Activated naive CD8-positive, alpha-beta T cell treated with anti-CD3 and anti-CD28 coated beads, Interleukin-2, amount 10 ng/mL, durations not matched to agents 7 days and 5 days (primary cell): ENCODE measurements at places on chromosomes 13 and 19. TPM values are rescaled to one million over a fixed set of nuclear protein-coding genes. Genes with fewer than 3 reads are reported as not detected.

The ZNF132 gene
- 7.3 TPM for total RNA-seq

The ATP4A gene
- not detected for total RNA-seq

The CALR3 gene
- total RNA-seq: not detected

The KLK2 gene
- total RNA-seq: not detected

The ZNF730 gene
- 1.6 TPM for total RNA-seq

The GPR42 gene
- not detected for total RNA-seq

The CYP4F8 gene
- not detected for total RNA-seq

The SELENOV gene
- total RNA-seq: not detected

The ZNF554 gene
- total RNA-seq: 3.6 TPM

The ANKLE1 gene
- total RNA-seq: 5.8 TPM

GRCh38 chr19:18523841-18524240 is 2.0 kb upstream of the ELL start:
- peaks cover 5% of the 10 kb centered on the region for H3K4me1 ChIP-seq
- H3K4me3 ChIP-seq: no peak overlapping the region
- no peak for DNase-seq
- peak overlapping the region; percentile 54 for H3K27ac ChIP-seq
- no peaks in the 10 kb centered on the region for H3K36me3 ChIP-seq
- H3K27me3 ChIP-seq: no peaks in the 10 kb centered on the region

- no peaks in the 10 kb centered on the region for H3K27me3 ChIP-seq
- H3K36me3 ChIP-seq: peaks cover 10% of the 10 kb centered on the region
- DNase-seq: no peak
- no peak overlapping the region for H3K27ac ChIP-seq
Observed at GRCh38 chr13:95212983-95213850, 88.0 kb downstream of the ABCC4 start.

GRCh38 chr13:39406688-39407087 is 196.3 kb downstream of the LHFPL6 start:
- H3K4me1 ChIP-seq: no peaks in the 10 kb centered on the region
- H3K27ac ChIP-seq: no peak overlapping the region
- H3K36me3 ChIP-seq: no peaks in the 10 kb centered on the region
- no peak for DNase-seq

- DNase-seq: no peak
- H3K4me1 ChIP-seq: no peaks in the 10 kb centered on the region
- no peak overlapping the region for H3K27ac ChIP-seq
- no peak overlapping the region for H3K4me3 ChIP-seq
Observed at GRCh38 chr19:30649934-30650614, 277.9 kb downstream of the ZNF536 start.

DNA sequence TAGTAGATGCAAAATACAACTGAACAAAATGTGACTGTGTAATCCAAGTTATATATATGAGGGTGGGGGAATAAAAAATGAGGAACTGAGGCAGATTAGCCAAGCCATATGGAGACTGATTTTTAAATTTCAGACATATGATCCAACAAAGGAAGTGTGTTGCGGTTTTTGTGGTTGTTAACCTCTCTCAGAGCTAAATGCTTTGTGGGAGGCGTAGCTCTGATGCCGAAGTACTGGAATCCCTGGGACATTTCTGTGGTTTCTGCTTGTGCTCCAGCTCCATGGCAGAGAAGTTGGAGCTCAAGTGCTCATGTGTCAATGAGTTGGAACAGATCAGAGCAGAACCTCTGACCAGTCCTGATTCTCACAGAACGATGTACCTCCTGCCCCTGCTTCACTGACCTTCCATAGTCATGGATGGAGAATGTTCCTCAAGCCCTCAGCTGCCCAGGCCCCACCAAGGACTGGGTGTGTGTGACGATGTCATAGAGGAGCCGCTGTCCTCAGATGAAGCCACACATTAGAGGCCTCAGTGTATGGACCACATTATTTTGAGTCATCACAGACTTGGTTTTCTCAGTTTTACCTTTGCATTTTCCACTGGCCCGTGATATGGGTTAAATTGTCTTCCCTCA is 107.6 kb downstream of the SOX1 start:
- H3K27ac ChIP-seq: no peak overlapping the region
- H3K27me3 ChIP-seq: no peaks in the 10 kb centered on the region
- DNase-seq: no peak
- H3K4me1 ChIP-seq: no peaks in the 10 kb centered on the region
- no peak overlapping the region for H3K4me3 ChIP-seq

GRCh38 chr13:110216398-110217041 is 90.4 kb downstream of the COL4A1 start:
- H3K27ac ChIP-seq: no peak overlapping the region
- DNase-seq: no peak
- no peak overlapping the region for H3K4me3 ChIP-seq
- H3K27me3 ChIP-seq: peaks cover 21% of the 10 kb centered on the region

DNA sequence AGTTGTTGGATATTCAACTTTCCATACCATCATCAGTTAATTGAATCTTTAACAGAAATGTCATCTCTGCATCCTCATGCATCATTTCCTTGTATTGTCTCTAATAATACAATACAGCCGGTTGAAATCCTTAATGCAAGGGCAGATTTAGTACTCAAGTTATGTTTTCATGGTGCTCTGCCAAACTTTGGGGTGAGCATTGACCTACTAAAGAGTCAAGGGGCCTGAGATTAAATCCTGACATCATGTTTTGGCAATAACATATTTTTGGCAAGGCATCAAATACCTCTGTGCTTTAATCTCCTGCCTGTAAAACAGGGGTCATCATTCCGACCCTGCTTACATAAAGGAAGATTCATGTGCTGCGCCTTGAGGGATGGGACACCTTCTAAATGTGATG is 42.7 kb upstream of the ABCC4 start:
- H3K27ac ChIP-seq: no peak overlapping the region
- no peaks in the 10 kb centered on the region for H3K36me3 ChIP-seq
- H3K27me3 ChIP-seq: no peaks in the 10 kb centered on the region
- H3K4me3 ChIP-seq: no peak overlapping the region
- no peak for DNase-seq

- H3K27ac ChIP-seq: no peak overlapping the region
- DNase-seq: no peak
- peaks cover 2% of the 10 kb centered on the region for H3K36me3 ChIP-seq
- H3K4me1 ChIP-seq: peaks cover 12% of the 10 kb centered on the region
Observed at GRCh38 chr13:73833325-73834070, 300.7 kb downstream of the KLF12 start.

GRCh38 chr19:10288662-10289166 is 1.0 kb upstream of the ICAM5 start:
- H3K4me3 ChIP-seq: peak overlapping the region; percentile 77
- peaks cover 21% of the 10 kb centered on the region for H3K36me3 ChIP-seq
- H3K27ac ChIP-seq: peak overlapping the region; percentile 62
- no peak for DNase-seq
- H3K27me3 ChIP-seq: peaks cover 57% of the 10 kb centered on the region

GRCh38 chr13:20989656-20990321 is 71.6 kb downstream of the LATS2 start:
- no peak overlapping the region for H3K27ac ChIP-seq
- no peaks in the 10 kb centered on the region for H3K36me3 ChIP-seq
- no peak overlapping the region for H3K4me3 ChIP-seq
- DNase-seq: no peak
- no peaks in the 10 kb centered on the region for H3K27me3 ChIP-seq

GRCh38 chr13:26727633-26728032 is 33.0 kb downstream of the GPR12 start:
- H3K27ac ChIP-seq: no peak overlapping the region
- H3K4me1 ChIP-seq: no peaks in the 10 kb centered on the region
- H3K4me3 ChIP-seq: no peak overlapping the region
- no peak for DNase-seq

- no peak overlapping the region for H3K27ac ChIP-seq
- H3K4me3 ChIP-seq: no peak overlapping the region
- H3K36me3 ChIP-seq: no peaks in the 10 kb centered on the region
- no peaks in the 10 kb centered on the region for H3K4me1 ChIP-seq
Observed at GRCh38 chr13:85500696-85501256, 298.4 kb downstream of the SLITRK6 start.

DNA sequence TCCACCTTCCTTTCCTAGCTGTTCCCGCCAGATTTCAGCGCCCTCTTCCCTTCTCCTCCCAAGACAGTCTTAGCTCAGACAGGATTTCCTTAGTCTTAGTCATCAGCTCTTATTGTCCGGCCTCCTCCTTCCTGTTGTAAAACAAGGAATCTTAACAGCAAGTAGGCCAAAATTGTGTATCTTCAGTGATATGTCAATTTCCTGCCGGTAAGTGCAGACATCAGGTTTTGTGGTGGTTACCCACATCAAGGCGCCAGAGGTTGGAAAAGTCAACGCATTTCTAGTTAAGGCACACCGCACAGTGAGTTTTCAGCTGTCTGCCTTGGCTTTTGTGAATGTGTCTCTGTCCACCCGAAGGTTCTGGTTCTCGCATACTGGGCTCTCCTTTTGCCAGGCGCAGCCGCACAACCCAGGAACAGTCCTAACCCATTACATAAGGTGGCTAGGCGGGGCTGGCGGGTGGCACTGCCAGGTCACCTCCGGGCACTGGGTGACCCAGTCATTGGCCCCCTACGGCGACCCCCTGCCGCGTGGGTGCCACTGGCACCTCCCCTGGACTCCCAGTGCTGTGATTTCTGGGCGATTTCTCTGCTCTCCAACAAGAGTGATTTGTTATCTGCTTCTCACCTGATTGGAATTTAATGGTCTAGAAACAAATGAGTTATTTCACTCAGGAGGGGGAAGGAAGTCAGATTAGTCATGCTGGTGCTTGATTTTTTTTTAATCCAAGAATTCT is 12.9 kb downstream of the COL4A2 start:
- no peaks in the 10 kb centered on the region for H3K36me3 ChIP-seq
- peaks cover 35% of the 10 kb centered on the region for H3K27me3 ChIP-seq
- H3K27ac ChIP-seq: no peak overlapping the region
- H3K4me1 ChIP-seq: peaks cover 5% of the 10 kb centered on the region
- no peak for DNase-seq

DNA sequence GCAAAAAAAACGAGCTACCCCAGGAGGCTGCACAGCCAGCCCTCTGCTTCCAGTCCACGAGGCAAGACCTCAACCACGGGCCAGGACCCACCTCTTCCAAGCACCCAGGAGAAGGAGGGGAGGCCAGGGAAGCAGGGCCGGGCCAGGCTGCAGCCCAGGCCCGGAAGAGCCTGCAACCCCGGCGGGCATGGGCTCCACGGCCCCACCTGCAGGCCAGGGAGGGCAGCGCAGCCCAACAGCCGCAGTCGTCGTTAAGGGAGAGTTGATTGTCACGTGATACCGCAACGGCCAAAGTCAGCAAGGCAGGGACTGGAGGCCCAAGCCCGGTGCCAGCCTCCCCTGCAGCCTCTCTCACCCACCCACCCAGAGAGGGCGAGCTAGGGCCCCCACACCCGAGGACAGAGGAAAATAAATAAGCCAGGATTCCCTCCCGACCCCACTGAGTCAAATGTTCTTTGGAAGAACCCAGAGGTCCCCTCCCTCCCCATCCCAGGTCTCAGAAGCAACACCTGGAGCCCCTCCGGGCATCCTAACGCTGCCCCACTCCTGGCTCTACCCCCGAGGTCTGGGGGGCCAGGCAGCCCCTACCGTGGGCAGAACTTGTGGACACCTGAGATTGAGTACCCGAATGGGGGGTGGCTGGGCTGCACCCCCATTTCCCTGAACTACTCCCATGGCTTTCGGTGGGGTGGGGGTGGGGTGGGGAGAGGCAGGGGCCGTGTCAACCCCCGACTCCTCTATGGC is 5.2 kb upstream of the REXO1 start:
- peak overlapping the region; percentile 96 for H3K27ac ChIP-seq
- peak; percentile 95 for DNase-seq
- peak overlapping the region; percentile 72 for H3K4me3 ChIP-seq
- H3K4me1 ChIP-seq: peaks cover 28% of the 10 kb centered on the region
- H3K27me3 ChIP-seq: no peaks in the 10 kb centered on the region
- H3K36me3 ChIP-seq: no peaks in the 10 kb centered on the region

DNA sequence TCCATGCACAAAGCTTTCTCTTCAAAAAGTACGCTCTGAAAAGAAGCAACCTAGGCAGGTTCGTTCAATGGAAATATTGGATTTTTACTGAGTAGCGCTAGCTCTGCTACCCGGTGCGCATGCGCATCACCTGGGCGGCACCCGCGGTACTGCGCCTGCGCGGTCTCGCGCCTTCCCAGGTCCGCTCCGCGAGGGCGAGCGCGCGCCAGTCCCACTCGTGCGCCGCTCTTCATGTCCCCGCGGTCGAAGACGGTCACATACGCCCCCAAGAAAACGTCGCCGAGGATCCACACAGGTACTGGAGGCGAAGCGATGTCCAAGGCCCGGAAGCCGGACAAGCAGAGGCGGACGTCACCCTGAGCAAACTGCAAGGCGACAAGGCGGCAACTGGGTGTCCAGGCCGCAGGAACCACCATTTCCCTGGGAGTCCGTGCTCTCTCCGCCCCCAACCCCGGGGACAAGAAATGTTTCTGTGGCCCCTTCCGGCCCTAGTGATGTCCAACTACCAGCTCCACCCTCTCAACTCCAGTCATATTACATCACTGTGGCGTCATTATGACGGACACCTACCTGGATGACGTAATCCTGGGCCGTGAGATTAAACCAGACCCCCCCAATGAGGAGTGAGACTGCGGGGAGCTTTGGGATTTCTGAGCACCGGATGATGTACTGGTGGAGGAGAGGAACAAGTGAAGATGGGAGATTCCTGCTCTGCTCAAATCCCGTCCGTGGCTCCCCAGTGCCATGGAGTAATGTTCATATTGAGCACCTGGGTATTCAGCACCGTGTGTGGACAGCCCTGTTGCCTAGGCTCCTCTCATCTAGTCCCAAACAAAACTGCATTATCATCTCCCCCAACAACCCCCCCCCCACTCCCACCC is 4.8 kb upstream of the KCNC3 start:
- H3K36me3 ChIP-seq: peaks cover 7% of the 10 kb centered on the region
- H3K27ac ChIP-seq: peak overlapping the region; percentile 91
- peaks cover 37% of the 10 kb centered on the region for H3K4me1 ChIP-seq
- H3K4me3 ChIP-seq: peak overlapping the region; percentile 80
